ENCODE measurements at places on chromosomes 7 and 10.

- peak; percentile 42 for DNase-seq
Measured at GRCh38 chr7:7157177-7157886, 25.0 kb upstream of the C1GALT1 start.

DNA sequence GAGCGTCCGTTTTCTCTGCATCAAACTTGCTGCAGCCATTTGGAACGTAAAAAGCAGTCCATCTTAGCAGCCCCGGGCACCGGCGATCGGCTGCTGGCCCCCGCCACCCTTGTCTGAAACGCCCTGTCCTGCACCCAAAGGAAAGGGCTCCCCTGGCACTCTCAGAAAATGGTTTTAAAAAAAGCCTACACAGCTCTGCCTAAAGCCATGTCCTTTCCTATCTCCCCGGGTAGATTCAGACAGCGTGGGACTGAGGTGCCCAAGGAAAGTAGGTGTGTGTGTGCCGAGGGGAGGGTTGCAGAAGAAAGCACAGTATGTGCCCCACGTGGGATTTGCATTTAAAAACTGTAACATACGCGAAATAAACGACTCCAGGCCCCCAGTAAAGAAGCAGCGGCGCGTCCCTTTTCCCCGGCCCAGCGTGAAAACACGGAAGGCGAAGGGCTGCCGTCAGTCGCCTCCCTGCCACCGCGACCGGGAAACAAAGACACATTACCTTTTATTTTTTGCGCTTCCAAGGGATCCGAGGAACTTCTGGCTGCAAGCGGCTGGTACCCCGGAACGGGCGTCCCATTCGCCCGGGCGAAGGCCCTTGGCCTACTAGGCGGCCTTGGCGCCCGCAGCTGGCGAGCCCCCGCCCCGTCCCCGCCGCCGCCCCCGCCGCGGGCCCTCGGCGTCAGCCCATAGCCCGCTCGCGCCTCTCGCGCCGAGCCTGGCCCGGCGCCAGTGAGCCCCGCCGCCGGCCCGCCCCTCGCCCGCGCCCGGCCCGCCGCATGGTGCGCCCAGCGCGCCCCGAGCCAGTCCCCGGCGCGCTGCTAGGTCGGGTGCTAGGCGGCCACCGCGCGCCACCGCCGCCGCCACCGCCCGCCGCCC lies 304.6 kb downstream of the PRPF18 start:
- no peak for DNase-seq

- no peak for DNase-seq
Measured at GRCh38 chr7:69738396-69738951, 140.2 kb downstream of the AUTS2 start.

DNA sequence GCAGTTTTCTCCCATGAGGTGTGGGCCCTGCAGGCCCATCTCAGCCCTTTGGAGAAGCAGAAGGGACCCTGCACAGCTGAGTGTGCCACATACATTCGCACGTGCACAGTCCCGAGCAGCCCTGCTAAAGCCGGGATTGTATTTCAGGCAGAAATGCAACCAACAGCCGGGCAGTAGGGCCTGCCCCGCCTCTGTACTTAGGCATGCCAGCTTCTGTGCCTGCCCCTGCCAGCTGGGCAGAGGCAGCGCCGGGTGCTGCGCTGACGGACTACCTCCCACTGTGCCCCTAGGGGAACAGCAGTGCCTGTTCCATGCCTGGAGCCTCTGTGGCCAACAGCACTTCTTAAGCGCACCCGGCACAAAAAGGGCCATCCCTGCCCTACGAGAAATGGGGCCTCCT lies 170.3 kb downstream of the NEURL1 start:
- peak; percentile 78 for DNase-seq

GRCh38 chr7:30907527-30908267 lies 4.0 kb upstream of the AQP1 start:
- DNase-seq = no peak

GRCh38 chr10:110498087-110498981 lies 627 bp downstream of the DUSP5 start:
- DNase-seq = peak; percentile 65

DNA sequence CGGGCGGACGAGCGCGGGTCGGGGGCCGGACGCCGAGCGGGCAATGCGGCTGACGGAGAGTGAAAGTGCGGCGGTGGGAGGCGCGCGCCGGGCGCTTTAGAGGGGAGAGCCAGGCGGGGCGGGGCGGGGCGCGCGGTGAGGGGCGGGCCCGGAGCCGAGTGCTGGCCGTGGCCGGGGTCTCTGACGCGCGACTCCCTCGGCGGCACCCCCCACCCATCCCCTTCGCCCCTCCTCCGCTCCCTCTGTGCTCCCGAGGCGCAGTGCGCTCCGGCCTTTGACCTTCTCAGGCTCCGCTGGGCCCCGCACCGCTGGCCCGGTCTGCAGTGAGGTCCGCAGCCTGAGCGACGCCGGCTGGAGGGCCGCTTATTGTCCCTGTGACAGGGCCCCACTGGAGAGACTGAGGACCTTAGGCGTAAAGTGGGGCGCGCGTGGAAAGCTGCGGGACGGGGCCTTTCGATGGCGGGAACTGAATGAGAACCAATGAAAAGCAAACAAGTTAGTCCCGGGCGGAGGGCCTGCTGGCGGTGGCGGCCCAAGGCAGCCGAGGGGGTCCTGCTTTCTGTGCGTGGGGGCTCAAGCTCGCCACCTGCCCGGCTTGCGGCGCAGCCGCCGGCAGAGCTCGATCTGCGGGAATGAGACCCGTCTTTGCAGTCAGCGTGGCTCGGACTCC lies at the start of gene CXCL12:
TSS of gene CXCL12 (minus strand) at position 72 of the 670 bp plus-strand sequence. CDS start 92 bp downstream, outside the sequence.
- peak; percentile 82 for DNase-seq

DNA sequence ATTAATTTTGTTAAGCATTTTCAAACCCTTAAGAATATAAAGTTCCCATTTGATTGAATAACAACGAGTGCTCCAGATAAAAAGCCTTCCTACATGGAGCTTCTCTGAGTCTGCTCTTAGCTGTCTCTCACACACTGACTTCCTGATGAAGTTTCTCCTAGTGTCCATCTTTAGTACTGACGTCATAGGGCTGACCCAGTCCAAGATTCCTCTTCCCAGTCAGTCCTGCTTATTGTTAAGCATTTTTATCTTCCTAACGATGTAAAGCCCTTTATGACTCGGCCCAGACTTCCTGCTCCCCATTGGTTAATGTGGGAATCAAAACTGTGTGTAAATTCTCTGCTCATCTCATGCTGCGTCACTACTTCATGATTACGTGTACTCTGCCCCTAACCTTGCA lies 398.8 kb downstream of the TFEC start:
- DNase-seq = no peak
